Ammon's horn (tissue), 1 donor: ENCODE measurements at places on chromosomes 3 and 15.
A peak's percentile ranks its signal among the peaks of the same experiment; 100 is the strongest.

DNA sequence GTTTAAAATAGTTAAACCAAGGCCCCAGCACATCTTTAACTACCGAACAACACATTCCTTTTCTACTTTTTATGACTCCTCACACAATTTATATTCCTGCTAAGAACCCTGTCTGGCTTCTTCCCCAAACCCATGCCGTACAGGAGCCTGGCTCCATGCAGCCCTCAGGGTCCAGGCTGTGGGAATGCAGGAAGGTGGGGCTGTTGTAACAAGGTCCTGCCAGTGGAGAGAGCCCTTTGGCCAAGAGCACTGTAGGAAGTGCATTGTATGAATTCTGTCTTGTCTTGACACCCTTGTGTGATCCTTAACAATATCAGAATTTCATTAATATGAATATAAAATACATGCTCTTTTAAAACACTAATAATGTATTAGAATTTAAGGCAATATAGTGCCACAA is 563.8 kb downstream of the TBL1XR1 start:
- peak; percentile 5 for DNase-seq

- DNase-seq = peak; percentile 59
Measured at GRCh38 chr3:168847291-168847883, 751.7 kb upstream of the GOLIM4 start.

- no peak for DNase-seq
Measured at GRCh38 chr15:96107916-96108315, 222.6 kb upstream of the NR2F2 start.

DNA sequence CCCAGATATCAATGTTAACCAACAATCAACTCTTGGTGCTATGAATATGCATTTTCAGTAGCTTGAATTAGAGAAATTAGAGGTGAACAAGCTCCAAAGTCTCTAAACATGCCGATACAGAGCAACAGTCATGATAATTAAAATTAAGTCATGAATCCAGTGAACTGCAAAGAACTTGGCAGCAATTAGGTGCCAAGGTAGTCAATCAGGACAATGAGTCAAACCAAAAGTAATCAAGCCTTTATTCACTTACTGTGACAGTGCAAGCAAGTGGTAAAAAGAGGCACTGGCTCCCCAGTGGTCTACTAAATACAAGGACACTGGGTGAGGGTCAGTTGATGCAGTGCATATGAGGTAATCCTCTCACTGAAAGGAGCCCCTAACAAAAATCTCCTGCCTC is 1.8 kb downstream of the ZNF770 start:
- DNase-seq = no peak

- DNase-seq = no peak
Measured at GRCh38 chr3:65712140-65712539, 326.6 kb downstream of the MAGI1 start.

- no peak for DNase-seq
Measured at GRCh38 chr15:84817466-84818081, 418 bp downstream of the ALPK3 start.
